Amygdala (tissue), 56 donors: ENCODE measurements at places on chromosomes 5 and 9.

DNA sequence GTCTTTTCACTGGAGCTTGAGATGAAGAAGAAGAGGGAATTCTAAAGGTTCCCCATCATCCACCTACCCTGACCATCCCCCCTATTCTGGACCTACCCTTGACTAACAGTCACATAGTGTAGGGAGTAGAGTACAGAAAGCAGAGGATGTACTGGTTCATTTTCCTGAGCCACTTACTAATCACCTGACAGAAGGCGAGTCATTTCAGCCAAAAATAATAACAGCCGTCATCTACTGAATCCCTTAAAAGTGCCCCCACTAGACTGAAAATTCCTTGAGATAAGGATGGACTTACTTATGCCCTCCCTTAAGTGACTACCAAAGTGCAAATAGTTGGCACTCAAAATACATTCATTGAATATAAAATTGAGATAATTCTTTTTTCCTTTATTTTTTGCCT lies 112.2 kb downstream of the FOXD1 start:
- DNase-seq = no peak

GRCh38 chr5:39424736-39425637 lies at the start of gene DAB2:
TSS of gene DAB2 (minus strand) at chr5:39424980. CDS start at chr5:39394320, 30,660 bp downstream.
- DNase-seq = peak; percentile 57

DNA sequence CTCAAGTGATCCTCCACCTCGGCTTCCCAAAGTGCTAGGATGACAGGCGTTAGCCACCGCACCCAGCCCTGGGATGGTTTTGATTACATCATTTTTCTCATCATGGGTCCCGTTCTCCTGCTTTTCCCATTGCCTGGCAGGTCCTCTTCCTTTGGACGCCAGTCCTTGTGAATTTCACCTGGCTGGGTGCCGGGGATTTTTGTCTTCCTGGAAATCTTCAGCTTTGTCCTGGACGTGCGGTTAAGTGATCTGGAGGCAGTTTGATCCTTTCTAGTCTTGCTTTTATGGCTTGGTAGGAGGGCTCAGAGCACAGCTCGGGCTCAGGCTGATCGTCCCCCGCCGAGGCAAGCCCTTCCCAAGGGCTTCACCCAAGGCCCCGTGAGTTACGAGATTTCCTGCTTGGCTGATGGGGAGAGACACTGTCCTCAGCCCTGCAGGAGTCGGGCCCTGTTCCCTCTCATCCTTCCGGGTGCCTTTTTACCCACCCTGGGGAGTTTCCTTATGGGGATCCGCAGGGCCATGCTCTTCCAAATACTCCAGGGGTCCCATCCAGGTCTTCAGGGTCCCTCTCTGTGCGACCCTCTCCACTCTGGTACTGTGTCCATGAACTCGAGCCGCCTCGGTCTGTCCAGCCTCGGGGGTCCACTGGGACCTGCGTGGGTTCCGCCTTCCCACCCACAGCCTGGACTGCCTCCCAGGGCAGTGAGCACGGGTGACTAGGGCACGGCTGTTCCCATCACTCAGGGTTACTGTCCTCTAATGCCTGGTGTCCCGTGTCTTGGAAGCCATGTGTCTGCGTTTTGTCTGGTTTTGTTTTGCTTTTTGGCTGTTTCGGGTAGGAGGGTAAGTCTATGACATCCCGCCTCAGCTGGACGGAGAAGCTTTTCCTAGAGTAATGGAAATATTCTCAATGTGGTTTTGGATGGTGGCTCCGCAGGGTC lies 22.3 kb upstream of the EGFL7 start:
- no peak for DNase-seq

GRCh38 chr5:93675460-93676450 lies 65.6 kb downstream of the POU5F2 start:
- DNase-seq = no peak

GRCh38 chr5:2278825-2279456 lies 396.2 kb upstream of the IRX4 start:
- DNase-seq = no peak

GRCh38 chr9:107751567-107752210 lies 262.1 kb upstream of the KLF4 start:
- no peak for DNase-seq

GRCh38 chr5:142197098-142197497 lies 88.5 kb downstream of the NDFIP1 start:
- DNase-seq = no peak

DNA sequence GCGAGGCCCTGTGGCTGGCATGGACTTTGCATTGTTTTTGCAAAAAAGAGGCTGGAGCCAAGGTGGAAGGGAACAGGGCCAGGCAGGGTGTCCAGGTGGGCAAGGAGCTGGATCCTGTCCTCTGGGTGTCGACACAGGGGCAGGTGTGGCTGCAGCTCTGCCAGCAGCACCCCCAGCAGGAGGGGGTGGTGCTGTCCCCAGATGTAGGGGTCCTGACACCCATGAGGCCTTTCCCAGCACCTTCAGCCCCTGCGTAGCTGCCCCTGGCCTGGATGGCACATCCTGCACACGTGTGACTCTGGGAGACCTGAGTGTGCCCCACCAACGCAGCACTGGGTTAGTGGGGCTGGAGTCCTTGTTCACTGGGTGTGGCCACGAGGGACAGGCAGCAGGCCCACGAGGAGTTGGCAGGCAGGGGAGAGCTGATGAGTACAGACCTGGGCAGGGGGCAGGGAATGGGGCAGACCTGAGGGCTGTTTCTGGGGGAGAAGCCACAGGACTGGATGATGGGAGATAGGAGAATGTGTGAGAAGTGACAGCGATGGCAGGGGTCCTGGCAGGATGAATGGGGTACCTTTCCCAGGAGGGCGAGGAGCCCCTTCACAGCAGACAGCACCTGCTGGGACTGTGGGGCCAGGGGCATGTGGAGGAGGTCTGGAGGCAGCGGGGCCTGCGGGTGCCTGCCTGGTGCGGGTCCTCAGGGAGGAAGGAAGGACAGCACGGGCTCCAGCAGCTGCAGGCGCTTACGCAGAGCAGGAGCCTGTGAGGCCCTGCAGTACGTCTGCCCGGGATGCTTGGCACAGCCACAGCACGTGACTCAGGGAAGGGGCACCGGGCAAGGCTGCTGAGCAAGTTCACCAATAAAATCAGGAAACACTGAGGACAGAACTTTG lies 3.6 kb upstream of the RASGEF1C start:
- no peak for DNase-seq

DNA sequence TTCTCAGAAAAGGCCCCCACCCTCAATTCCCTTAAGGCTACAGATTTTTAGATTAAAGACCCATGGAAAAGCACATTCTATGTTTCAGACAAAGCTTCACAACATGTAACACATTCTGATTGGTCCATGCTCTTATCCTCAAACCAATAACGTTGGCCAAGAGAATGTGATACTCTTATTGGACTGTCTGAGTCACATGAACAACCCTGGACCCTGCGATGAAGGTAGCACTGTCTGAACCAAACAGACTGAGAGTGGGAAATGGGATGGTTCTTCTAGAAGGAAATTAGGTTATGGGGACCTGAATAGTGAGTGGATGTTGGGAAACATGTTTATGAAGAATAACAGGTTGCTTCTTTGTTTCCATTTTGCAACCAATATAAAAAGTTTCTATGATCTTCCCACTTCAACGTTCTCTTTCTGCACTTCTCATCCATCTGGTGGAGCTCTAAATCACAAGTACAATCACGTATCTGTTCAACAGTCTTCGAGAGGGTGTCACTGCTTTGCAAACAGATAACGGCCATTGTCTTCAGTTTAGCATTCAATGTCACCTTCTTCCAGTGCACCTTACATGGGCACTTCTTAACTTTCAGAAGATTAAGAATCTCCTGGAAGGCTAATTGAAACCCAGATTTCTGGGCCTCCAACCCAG lies 81.6 kb downstream of the PTCH1 start:
- DNase-seq = no peak

DNA sequence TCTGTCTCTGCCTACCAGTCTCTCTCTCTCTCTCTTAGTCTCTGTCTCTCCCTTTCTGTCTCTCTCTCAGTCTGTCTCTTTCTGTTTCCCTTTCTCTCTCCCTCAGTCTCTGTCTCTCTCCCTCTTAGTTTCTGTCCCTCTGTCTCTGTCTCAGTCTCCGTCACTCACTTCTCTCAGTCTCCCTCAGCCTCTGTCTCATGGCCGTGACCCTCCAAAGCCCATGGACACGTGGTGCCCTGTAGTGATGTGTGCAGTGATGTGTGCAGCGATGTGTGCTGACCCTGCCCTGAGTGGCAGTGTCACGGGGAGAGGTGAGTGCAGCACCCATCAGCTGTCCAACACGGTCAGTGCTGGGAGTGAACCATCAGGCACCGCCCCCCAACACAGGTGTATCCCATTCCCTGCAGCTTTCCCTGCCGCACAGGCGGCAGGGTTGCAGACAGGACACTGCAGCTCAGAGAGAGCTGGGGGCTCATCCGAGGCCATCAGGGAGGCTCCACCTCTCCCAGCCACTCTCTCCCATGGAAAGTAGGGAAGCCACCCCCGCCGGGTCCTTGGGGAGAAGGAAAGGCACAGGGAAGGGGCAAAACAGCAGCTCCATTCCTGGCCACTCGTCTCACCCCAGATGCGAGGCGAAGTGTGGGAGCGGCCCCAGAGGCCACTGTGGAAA lies 794 bp upstream of the LRRC14B start:
- DNase-seq = no peak

GRCh38 chr9:70303268-70303667 lies 44.5 kb downstream of the SMC5 start:
- DNase-seq = no peak

DNA sequence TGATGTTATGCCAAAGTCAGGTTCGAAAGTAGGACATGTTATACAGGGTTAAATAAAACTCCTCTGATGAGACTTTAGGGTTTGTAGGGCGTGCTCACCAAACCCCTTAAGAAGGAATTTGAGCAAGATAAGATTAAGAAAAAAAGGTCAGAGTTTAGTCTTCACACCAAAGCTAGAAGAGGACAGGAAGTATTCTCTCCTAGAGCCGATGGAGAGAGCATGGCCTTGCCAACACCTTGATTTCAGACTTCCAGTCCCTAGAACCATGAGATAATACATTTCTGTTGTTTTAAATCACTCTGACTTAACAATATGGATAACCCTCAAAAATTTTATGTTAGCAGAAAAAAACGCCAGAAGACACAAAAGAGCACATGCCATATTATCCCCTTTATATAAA lies 16.3 kb upstream of the PLCXD3 start:
- no peak for DNase-seq

- no peak for DNase-seq
These were observed 154.8 kb upstream of the LHFPL2 start for GRCh38 chr5:78803353-78803752.

DNA sequence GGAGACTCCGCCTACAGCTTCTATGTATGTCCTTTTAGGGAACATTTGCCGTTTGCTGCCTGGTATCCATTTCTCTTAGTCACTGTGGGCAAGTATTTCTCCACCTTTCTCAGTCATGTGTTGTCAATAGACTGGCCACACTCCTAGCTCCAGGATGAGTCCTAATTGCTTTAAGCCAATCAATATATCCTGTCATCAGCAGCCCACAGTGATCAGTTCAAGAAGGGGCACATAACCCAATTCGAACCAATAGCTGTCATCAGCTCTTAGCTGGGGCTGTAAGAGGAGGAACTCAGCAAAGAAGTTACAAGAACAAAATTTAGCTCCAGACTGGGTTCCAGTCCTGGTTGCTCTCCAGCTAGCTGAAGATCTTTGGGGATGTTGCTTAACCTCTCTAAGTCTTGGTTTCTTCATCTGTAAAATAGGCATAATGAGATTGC lies 70.7 kb upstream of the MAN2A1 start:
- DNase-seq = no peak

DNA sequence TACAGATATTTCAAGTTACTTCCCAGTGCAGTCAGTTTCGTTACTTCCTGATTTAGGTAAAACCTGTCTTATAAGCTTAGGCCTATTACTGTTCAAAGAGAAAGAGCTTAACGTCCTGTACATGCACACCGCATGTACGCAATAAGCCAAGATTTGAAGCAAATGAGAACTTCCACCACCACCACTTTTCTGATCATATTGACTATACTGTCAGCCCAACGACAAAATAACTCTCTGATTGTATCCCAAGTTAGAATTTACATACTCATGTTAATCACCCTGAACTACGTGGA lies 5.1 kb downstream of the NFIB start:
- DNase-seq = no peak
